Stimulated activated CD8-positive, alpha-beta memory T cell treated with anti-CD3 and anti-CD28 coated beads, Interleukin-15, amount 100 ng/mL, for 24 hours (primary cell): ENCODE measurements at places on chromosomes 1 and 21.

DNA sequence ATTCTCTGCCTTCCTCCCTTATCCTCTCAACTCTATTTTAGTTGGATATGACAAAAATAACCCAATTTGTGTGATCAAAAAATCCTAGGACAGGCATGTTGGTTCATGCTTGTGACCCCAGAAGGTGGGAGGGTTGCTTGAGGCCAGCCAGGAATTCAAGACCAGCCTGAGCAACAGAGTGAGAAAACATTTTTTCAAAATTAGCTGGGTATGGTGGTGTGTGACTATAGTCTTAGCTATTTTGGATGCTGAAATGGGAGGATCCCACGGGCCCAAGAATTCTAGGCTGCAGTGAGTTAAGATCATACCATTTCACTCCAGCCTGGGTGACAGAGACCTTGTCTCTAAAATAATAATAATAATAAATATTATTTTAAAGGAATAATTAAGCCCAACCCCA, 1383.1 kb upstream of the ADGRL2 start:
- no peak for DNase-seq

DNA sequence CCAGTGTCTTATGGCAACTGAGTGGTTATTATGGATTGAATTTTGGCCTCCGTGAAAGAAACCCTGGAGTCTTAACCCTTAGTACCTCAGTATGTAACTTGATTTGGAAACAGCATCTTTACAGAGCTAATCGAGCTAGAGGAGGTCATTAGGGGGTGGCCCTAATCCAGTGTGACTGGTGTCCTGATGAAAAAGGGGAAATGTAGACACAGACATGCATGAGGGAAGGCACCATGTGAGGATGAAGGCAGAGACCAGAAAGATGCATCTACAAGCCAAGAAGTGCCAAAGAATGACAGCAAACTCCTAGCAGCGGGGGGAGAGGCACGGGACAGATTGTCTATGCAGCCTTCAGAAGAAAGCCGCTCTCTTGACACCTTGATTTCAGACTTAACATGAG, 14.7 kb downstream of the DOP1B start:
- no peak for DNase-seq

GRCh38 chr1:19412654-19413053, 72.7 kb downstream of the CAPZB start:
- DNase-seq = no peak

GRCh38 chr1:42551180-42551579, 88.1 kb downstream of the CCDC30 start:
- no peak for DNase-seq

GRCh38 chr1:47507144-47507543, 69.3 kb downstream of the FOXD2 start:
- DNase-seq = no peak

- no peak for DNase-seq
Observed at GRCh38 chr1:236904892-236905741, 99.1 kb downstream of the MT1HL1 start.

- no peak for DNase-seq
Observed at GRCh38 chr1:178607718-178608408, 95.0 kb downstream of the TEX35 start.

DNA sequence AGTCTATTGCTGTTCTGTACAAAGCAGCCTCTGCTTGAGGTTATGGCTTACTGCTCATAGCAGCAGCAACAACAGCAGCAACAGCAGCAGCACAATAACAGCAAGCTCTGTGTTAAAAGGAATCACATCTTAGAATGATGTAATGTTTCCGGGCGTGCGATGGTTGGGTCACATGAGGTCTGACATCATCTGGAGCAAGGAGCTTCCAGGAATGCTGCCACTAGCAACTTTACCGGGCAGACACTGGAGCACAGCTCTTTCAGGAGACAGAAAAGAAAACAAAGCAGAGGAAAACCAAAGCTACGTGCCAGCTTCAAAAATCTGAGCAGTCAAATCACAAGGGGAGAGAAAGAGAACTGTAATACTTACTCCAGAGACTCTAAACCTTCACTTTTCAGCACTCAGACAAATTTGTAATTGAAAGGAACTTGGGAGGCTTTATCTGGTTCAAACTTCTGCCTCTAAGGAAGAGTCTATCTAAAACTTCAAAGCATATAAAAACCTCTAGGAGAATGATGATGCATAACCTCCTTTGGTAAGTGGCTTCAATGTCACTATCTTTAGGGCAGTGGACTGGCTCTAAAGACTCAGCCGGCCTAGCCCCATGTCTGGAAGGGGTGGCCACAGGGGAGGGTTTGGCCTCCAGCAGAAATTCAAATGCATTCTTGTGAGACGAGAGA, 28.3 kb upstream of the RAB3GAP2 start:
- DNase-seq = no peak
